ENCODE measurements at places on chromosomes 2 and 18.
A peak's percentile ranks its signal among the peaks of the same experiment; 100 is the strongest.

GRCh38 chr2:106061611-106062349 is 132.3 kb downstream of the UXS1 start:
- H3K36me3 ChIP-seq, result no peaks in the 10 kb centered on the region
- DNase-seq, result no peak
- H3K27ac ChIP-seq, result no peak overlapping the region

- no peak overlapping the region for H3K4me3 ChIP-seq
- DNase-seq, result no peak
- no peaks in the 10 kb centered on the region for H3K27me3 ChIP-seq
- H3K27ac ChIP-seq, result no peak overlapping the region
- H3K4me1 ChIP-seq, result no peaks in the 10 kb centered on the region
Measured at GRCh38 chr2:235917506-235917905, 250.7 kb downstream of the GBX2 start.

DNA sequence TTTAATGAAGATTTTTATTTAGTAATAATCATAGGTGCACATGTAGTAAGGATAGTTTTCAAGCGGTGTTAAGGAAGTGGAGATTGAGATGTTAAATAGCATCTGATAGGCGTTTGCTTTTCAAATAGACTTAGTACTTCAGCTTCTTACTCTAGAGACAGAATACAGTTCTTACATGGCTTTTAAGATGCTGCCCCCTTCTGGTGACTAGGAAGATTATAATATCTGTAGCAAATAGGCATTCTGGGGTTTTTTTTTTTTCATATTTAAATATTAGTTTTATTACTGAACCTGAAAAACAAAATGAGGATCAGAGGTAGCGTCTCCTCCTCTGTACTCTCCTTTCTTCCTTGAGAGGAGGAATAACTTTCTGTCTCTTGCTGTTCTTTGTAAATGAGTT is 100.2 kb downstream of the AGAP1 start:
- no peak overlapping the region for H3K4me3 ChIP-seq
- H3K27ac ChIP-seq, result no peak overlapping the region
- DNase-seq, result no peak

DNA sequence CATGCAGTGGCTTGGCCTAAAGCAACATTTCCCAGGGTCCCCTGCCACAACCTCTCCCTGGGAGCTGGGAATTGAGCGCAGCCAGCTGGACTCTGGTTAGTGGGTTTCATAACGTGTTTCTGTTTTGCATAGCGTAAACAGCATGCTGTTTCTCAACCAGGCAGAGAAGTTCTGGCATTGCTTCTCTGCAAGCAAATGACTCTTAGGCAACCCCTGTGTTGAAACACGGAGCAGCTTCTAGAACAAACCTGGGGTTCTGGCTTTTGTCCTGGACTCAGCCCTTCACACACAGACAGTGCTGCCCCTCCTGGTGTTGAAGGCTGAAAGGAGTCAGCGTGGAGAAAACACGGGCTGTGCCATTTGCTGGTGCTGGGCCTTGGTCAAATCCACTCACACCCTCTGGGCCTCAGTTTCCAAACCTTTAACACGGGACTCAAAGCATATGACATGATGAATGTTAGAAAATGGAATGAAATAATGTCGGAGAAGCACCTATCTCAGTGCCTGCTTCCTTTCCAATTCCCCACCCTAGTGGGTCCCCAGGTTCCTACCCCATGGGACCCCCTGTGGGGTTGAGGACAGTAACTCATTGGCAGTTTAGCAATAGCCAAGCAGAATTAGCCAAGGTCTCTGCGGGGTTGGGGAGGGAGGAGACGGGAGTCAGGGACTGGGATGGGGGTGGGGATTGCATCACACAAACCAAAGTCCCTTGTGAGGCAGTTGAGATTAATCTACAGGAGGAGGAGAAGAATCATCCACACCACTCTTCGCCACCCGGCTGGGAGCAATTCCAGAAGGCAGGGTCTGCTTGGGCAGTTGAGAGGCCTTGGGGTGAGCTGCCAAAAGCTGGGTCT is 30.2 kb upstream of the IL1R2 start:
- no peaks in the 10 kb centered on the region for H3K36me3 ChIP-seq
- H3K27ac ChIP-seq, result peak overlapping the region; percentile 90
- H3K4me3 ChIP-seq, result no peak overlapping the region

DNA sequence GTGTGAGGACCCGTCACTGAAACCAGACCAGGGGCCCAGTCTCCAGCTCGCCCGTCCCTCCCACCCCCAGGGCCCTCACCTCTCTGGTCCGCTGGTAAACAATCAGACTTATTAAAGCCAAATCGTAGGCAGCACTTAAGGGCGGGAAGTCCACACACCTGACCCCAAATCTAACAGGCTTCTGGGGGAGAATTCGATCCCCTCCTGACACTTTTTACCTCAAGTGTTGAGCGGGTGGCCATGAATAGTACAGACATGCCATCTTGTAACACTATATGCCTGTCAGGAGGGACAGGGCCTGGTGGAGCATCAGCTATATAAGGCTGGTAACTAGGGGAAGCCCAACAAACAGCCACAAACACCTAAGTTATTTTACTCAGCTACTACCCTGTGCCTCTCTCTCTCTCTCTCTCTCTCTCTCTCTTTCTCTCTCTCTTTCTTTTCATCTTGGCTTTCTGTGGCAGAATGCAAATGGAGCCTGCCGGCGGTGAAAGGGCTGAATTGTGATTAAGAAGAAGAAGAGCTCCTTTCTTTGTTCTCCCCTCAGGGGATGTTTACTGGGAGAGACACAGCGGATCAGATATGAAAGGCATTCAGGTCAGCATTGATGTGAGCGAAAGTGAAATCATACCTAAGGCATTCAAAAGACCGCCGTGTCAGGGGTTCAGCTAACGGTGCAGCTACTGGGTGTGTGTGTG is 9.5 kb downstream of the ZEB2 start:
- peaks cover 64% of the 10 kb centered on the region for H3K27me3 ChIP-seq
- peaks cover 7% of the 10 kb centered on the region for H3K4me1 ChIP-seq
- H3K36me3 ChIP-seq, result peaks cover 46% of the 10 kb centered on the region
- DNase-seq, result no peak

- no peak for DNase-seq
- H3K4me3 ChIP-seq, result no peak overlapping the region
- no peaks in the 10 kb centered on the region for H3K27me3 ChIP-seq
- H3K36me3 ChIP-seq, result no peaks in the 10 kb centered on the region
- peaks cover 15% of the 10 kb centered on the region for H3K4me1 ChIP-seq
Measured at GRCh38 chr2:195663007-195663406, 6.0 kb downstream of the SLC39A10 start.

DNA sequence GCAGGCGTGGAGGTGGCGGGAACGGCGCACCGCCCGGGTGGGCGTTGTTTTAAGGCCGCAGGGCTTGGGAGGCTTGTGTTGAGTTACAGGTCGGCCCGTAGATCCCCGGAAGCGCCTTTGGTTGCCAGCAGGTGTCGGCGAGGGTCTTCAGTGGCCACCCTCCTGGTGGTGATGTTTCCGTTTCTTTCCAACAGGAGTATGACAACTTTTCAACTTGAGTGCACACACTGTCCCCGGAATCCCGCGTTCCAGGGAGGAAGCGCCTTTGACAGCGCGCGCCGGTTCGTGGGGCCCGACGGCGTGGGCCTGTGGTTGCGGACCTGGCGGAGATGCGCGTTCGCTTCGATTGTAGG is 1.0 kb upstream of the HDAC4 start:
- no peaks in the 10 kb centered on the region for H3K36me3 ChIP-seq
- peak overlapping the region; percentile 87 for H3K4me3 ChIP-seq
- H3K27me3 ChIP-seq, result no peaks in the 10 kb centered on the region

DNA sequence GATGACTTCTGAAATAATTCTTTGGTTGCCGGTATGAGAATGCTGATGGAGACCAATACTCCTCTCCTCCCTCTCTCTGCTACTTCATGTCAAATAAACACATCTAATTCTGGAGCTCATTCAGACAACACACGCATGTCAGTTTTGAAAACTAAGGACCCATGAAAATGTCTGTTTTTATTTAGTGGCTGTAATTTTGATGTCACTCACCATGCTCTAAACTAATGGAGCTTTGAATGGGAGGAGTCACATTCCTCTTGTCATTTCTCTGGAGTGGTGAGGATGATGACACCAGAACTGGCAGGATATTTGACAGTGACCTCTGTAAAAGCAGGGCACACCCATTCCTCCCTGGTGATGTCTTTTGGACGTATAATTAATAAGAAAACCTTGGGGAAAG is 163.0 kb downstream of the PHLPP1 start:
- H3K36me3 ChIP-seq, result no peaks in the 10 kb centered on the region
- peaks cover 2% of the 10 kb centered on the region for H3K4me1 ChIP-seq
- H3K27me3 ChIP-seq, result no peaks in the 10 kb centered on the region
- no peak for DNase-seq
- H3K4me3 ChIP-seq, result no peak overlapping the region

- H3K4me1 ChIP-seq, result peaks cover 17% of the 10 kb centered on the region
- no peak overlapping the region for H3K4me3 ChIP-seq
- no peaks in the 10 kb centered on the region for H3K36me3 ChIP-seq
Measured at GRCh38 chr2:204255071-204255470, 290.2 kb upstream of the PARD3B start.

- peaks cover 10% of the 10 kb centered on the region for H3K36me3 ChIP-seq
- no peak overlapping the region for H3K27ac ChIP-seq
- DNase-seq, result no peak
- no peaks in the 10 kb centered on the region for H3K27me3 ChIP-seq
- no peaks in the 10 kb centered on the region for H3K4me1 ChIP-seq
Measured at GRCh38 chr18:45040879-45041278, 360.2 kb downstream of the SETBP1 start.

GRCh38 chr18:13565228-13565627 is 161.1 kb downstream of the FAM210A start:
- peaks cover 12% of the 10 kb centered on the region for H3K4me1 ChIP-seq
- H3K27me3 ChIP-seq, result no peaks in the 10 kb centered on the region
- DNase-seq, result peak; percentile 73
- no peak overlapping the region for H3K4me3 ChIP-seq
- H3K27ac ChIP-seq, result peak overlapping the region; percentile 70
- H3K36me3 ChIP-seq, result no peaks in the 10 kb centered on the region

DNA sequence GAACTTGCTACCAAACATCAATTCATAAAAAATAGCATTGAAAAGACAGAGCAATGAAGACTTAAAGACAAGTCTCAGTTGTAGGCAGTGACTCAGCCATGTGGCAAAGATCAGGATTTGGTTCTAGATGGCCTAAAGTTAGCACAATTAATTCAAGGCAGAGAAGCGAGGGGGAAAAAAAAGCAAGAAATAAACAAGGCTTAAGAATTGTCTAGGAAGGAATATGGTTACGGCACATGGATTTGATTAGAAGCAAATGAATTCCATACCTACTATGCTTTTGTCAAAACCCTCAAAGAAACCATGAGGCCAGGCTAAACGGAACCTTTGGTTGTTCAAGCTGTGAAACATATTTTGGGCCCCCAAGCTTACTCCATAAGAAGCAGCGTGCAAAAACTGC is 362.2 kb upstream of the KCNH7 start:
- no peak for DNase-seq
- no peak overlapping the region for H3K4me3 ChIP-seq
- H3K4me1 ChIP-seq, result no peaks in the 10 kb centered on the region
- no peaks in the 10 kb centered on the region for H3K36me3 ChIP-seq

DNA sequence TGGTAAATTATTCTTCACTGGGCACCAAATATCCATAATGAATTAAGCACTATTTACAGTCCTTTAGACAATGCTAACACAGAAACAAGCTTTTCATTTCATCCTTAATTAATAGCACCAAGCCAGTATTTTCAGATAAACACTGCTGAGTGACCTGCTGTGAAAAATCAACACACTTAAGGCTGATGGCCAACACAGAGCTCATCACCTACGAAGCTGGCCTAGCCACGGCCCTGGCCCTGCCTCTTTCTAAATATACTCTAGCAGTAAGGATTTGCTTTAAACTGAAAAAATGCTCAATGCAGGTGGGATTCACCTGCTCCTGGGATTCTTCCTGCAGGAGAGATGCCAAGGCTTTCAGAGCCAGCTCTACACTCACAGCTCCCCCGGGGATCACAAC is 18.4 kb downstream of the CYB5A start:
- H3K4me1 ChIP-seq, result peaks cover 24% of the 10 kb centered on the region
- no peak for DNase-seq
- no peaks in the 10 kb centered on the region for H3K27me3 ChIP-seq
- H3K4me3 ChIP-seq, result no peak overlapping the region

GRCh38 chr2:2889141-2889540 is 488.5 kb downstream of the EIPR1 start:
- H3K36me3 ChIP-seq, result no peaks in the 10 kb centered on the region
- no peak for DNase-seq
- no peak overlapping the region for H3K27ac ChIP-seq
- no peaks in the 10 kb centered on the region for H3K27me3 ChIP-seq

DNA sequence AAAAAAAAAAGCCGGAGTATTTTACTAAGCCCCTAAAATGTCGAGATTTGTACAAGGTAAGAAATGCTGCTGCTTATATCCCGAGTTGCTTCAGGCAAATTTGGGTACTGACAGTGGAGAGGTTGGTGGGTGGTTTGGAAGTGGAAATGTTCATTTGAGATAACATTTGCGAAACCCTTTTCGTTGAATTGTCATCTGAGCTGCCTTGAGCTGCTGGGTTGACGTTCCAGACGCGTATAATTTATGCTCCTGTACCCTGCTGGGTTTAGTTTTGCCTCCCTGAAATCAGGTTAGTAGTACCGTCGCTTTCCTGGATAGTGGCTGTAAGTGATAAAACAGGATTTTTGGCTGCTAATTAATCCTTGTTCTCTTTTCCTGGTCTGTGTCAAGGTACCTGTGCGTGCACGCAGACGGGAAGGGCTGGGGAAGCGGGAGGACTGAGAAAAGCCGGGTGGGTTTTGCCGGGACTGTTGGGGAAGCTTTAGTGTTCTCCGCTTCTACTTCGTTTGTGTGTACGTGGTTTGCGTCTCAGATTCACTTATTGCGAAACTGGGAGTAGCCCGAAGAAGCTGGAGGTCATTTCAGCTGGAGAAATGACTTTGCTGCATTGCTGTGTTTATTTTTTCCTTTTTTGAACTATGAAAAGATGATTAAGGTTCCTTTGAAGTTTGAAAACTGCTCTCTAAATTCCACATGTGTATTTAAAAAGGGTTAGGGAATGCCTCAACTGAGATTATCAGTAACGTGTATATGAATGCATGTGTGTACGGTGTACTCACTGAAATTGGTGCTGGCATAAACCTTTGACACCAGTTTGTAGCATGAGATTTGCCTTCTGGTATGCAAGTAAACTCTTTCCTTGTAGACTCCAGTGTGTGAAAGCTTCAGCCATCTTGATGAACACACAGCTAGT is 709 bp downstream of the UGP2 start:
- peaks cover 4% of the 10 kb centered on the region for H3K4me1 ChIP-seq
- peak overlapping the region; percentile 64 for H3K4me3 ChIP-seq
- peak; percentile 86 for DNase-seq

- no peaks in the 10 kb centered on the region for H3K4me1 ChIP-seq
- DNase-seq, result no peak
- H3K27ac ChIP-seq, result no peak overlapping the region
Measured at GRCh38 chr2:84276590-84277255, 182.4 kb downstream of the SUCLG1 start.

Measured in lung (tissue), 17 donors.